Activated CD8-positive, alpha-beta memory T cell treated with anti-CD3 and anti-CD28 coated beads, Interleukin-2, amount 10 ng/mL, durations not matched to agents 7 days and 5 days (primary cell): ENCODE measurements at places on chromosomes 12 and 14. TPM values are rescaled to one million over a fixed set of nuclear protein-coding genes. Genes with fewer than 3 reads are reported as not detected.
A peak's percentile ranks its signal among the peaks of the same experiment; 100 is the strongest.

DNA sequence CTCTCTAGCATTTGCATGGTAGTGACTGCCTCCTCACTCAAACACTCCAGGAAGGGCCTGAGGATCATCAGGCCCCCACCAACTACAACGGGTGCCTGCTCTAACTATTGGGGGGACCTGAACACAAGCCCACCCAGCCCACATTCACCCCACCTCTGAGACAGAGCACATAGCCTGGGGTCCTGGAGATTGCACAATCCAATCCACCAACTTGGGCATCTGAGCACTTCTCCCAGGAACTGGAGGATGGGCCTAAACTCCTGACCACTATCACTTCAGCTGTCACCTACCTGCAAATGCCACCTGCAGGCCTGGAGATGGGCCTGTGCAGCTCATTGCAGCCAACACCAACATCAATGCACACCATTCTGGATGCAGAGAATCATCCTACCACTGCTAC is 66.6 kb downstream of the TMTC3 start:
- no peak overlapping the region for H3K4me3 ChIP-seq
- H3K36me3 ChIP-seq: peaks cover 5% of the 10 kb centered on the region
- no peaks in the 10 kb centered on the region for H3K4me1 ChIP-seq
- no peaks in the 10 kb centered on the region for H3K27me3 ChIP-seq
- no peak overlapping the region for H3K27ac ChIP-seq
- no peak for DNase-seq

DNA sequence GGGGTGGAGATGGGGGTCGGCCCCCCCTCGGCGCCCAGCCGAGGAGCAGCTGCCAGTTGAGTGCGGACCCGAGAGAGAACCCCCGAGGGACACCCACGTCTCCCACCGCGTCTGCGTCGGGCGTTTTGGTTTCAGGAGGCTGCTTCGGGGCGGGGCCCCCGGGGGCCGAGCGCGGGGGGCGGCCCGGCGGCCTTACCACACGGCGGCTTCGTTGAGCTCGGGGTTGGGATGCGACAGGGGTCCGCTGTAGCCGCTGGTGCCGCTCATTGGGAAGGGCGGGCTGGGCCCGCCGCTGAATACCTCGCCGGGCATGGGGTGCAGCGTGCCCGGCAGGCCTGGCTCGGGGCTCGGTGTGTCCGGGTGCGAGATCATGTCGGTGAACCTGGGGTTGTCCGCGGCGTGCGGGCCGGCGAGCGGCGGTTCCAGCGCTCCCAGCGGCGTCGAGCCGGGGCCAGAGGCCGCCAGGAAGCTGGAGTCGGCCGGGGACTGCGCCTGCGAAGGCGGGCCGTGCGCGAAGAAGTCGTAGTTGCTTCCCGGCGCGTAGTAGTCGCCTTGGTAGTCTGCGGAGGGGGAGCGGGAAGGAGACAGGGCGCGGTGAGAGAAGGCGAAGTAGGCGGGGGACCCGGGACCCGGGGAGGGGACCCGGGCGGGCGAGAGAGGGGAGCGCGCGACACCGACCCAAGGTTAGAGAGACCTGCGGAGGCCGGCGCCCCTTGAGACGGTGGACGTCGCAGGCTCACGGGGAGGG is 8.5 kb downstream of the LHX5 start:
- H3K27me3 ChIP-seq: peaks cover 79% of the 10 kb centered on the region
- H3K27ac ChIP-seq: peak overlapping the region; percentile 72
- H3K4me1 ChIP-seq: peaks cover 14% of the 10 kb centered on the region
- peak overlapping the region; percentile 6 for H3K4me3 ChIP-seq
- no peak for DNase-seq

- H3K4me1 ChIP-seq: no peaks in the 10 kb centered on the region
- H3K36me3 ChIP-seq: no peaks in the 10 kb centered on the region
- DNase-seq: no peak
- H3K4me3 ChIP-seq: no peak overlapping the region
These were observed 103.1 kb upstream of the PPM1H start for GRCh38 chr12:63037746-63038712.

- no peak for DNase-seq
- peaks cover 2% of the 10 kb centered on the region for H3K36me3 ChIP-seq
- no peak overlapping the region for H3K4me3 ChIP-seq
- H3K27ac ChIP-seq: no peak overlapping the region
These were observed 47.7 kb downstream of the NCOR2 start for GRCh38 chr12:124519746-124520145.

DNA sequence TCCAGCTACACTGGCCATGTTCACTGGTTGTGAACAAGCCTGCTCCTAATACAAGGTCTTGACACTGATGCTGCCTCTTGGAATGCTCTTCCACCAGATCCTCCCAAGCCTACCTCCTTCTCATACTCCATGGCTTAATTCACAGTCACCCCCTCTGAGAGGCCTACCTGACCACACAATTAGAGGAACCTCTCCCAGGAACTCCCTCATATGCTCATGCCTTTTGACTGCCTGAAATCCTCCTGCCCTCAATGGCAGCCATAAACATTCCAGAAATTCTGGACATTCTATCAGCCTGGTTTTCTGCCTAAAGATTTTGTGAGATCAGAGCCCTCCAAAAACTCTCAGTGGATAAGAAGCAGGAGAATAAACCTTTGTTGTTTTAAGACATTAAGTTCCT is 340.2 kb downstream of the C12orf75 start:
- no peaks in the 10 kb centered on the region for H3K36me3 ChIP-seq
- no peaks in the 10 kb centered on the region for H3K4me1 ChIP-seq
- H3K27me3 ChIP-seq: no peaks in the 10 kb centered on the region
- no peak overlapping the region for H3K4me3 ChIP-seq

Gene NID2
- 0.21 TPM for total RNA-seq

Gene DAO
- total RNA-seq: not detected

Gene WNT5B
- total RNA-seq: 0.70 TPM
